ENCODE measurements at places on chromosomes 6 and 20.

DNA sequence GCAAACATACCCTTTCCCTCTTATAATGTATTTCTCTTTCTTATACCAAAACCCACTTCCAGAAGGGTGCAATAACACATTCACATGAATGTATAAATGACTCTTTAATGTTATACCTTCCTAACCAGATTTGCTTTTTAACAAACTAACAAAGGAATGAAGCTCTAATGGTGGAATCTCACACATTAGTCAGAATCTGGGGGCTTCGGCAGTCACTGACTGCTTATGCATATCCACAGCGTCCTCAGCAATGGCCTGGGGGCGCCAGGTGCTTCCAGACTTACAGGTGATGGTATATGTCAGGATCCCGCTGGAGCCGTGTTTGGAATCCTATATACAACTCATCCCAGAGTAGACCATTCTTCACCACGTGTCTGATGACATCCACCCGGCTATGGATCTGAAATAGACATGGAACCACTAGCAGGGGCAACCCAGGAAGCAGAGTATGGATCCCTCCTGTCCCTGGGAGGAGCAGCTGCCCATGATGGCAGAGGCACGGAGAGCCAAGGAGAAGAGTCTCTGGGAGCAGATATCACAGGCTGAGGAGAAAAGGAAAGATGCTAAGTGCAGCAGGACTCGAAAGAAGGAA lies 150.8 kb upstream of the RIPOR2 start:
- DNase-seq, result no peak

DNA sequence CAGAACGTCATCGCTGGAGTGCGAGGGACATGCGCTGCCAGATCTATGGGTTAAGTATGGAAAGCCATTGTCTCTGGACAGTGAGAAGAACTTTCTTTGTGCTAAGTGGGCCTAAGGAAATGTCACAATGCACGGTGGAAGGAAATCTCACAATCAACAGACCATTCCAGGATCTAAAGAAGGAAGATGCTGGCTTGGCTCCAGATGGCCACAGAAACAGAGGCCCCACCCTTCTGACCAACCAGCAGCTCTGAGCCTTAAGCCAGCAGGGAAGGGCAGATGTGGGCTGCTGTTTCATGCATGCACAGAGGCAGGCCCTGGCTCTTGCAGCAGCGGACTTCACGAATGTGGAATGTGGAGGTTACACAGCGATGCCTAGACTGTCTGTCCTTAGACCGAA lies 156.3 kb downstream of the SOBP start:
- DNase-seq, result no peak

- DNase-seq, result no peak
Observed at GRCh38 chr6:7215131-7215530, 97.9 kb downstream of the SSR1 start.

DNA sequence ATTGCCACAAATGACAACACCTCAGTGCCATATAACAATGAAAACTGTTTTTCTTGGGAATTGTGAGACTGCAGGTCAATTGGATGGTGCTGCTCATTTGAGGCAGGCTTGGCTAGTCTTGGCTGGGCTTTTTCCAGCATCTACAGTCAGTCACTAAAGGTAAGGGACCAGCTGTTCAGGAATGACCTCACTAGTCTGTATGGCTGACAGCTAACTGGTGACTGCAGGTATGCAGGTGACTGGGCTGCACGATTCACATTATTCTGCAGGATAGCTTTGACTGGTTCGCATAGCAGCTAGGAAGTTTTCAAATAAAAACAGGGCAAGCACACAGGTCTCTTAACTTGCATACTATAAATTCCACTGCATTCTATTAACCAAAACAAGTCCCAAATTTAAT lies 22.1 kb upstream of the HMGCLL1 start:
- DNase-seq, result no peak

- no peak for DNase-seq
Observed at GRCh38 chr20:6530779-6531315, 236.6 kb upstream of the BMP2 start.

- no peak for DNase-seq
Observed at GRCh38 chr6:131014080-131014776, 48.8 kb downstream of the EPB41L2 start.

- no peak for DNase-seq
Observed at GRCh38 chr6:157461000-157461915, 80.3 kb downstream of the ZDHHC14 start.
